ENCODE measurements at places on chromosomes 3 and 15.

GRCh38 chr3:40886660-40887425, 312.5 kb upstream of the CTNNB1 start:
- no peak for DNase-seq

- no peak for DNase-seq
Measured at GRCh38 chr3:44111482-44111881, 130.2 kb upstream of the TOPAZ1 start.

GRCh38 chr3:195180490-195181112, 90.4 kb downstream of the XXYLT1 start:
- DNase-seq, result no peak

GRCh38 chr3:194720048-194720447, 34.4 kb downstream of the FAM43A start:
- DNase-seq, result no peak

GRCh38 chr3:143255739-143256138, 136.2 kb downstream of the CHST2 start:
- DNase-seq, result no peak

DNA sequence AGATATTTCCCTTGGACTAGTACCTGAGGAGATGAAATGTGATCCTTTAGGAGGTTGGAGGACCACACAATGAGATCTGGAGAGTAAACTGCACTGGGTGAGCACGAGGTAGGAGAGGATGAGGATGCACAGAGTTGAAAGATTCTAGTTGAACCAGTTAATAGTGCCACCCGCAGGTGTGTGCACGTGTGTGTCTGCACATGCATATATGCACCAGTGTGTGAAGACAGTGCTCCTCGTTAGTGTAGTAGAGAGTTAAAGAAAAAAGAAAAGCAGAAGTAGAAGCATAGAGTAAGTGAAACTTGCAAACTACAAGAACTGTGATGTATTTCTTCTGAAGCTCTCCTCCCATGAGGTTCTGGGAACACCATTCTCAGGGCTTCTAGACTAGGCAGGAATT, 8.4 kb downstream of the MED12L start:
- DNase-seq, result no peak

GRCh38 chr3:196617256-196617655, 22.2 kb upstream of the NRROS start:
- no peak for DNase-seq

DNA sequence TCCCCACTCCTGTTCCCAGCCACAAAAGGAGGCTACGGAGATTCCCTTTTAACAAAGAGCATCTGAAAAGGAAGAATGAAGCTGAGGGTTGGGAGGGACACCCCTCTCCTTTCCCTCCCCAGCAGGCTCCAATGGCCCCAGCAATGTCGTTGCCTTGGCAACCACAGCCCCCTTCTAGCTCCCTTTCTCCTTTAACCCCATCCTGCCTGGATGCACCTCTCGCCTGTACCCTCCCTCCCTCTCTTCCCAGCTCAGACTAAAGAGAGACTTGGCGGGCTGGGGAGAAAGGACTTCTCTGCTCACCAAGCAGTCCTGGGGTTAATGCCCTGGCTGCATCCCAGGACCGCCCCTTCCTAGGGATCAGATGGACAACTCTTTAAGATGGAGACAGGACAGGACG, 7.1 kb upstream of the RPL29 start:
- no peak for DNase-seq

DNA sequence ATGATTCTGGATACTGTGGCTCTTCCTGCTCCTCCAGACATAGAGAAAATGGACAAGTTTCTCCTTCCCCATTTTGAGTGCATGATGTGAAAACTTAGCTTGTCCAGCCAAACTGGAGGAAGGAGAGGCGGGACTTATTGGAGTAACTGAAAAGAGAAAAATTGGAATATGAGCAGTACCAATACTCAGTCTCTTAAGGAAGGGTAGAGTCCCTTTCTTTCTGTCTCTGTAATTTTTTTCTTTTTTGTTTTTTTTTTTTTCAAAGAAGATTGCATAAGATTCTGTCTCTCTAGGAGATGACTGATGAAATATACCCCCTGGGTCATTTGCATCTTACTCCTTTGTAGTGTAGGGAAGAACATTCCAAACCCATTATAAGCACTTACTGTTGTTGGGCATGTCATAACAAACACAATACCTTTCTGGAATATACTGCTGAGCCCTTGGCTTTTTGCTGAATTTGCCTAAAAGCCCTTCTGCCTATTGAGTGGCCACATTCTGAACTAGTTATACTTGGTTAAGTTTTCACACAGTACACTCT, 498.1 kb upstream of the TPRG1 start:
- DNase-seq, result no peak

DNA sequence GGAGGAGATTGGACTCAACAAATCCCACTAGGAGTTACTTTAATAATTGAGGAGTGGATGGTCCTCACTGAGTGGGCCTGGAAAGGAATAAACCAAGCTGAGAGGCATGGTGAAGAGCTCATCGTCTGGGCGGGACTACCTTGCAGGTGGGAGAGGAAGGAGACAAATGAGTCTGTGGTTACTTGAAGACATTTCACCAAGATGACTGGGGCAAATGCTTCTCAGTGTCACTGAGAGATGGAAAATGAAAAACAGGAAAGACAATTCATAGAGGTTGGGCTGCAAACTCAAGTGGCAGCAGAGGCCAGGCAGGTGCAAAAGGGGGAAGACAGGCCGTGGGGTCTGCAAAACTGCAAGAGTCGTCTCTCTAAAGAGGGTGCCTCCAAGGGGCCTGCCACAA, 1.5 kb upstream of the ARHGAP31 start:
- DNase-seq, result no peak

DNA sequence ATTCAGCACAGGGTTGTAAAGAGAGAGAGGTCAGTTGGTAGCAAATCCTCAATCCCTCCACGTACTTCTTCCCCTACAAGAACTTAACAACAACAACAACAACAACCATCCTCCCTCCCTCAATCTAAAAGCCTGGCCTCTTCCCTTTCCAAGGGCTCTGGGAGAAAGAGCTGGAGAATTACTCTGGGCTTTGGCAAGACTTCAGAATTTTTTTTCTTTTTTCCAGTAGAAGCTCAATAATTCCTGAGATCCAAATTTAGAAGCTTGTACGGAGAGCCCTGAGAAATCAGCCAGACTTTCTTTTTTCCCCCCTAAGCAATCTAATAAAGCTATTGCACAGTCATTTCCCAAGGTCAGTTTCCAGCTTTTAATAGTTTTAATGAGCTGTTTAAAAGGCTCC, 95.8 kb upstream of the CACNA2D3 start:
- no peak for DNase-seq

DNA sequence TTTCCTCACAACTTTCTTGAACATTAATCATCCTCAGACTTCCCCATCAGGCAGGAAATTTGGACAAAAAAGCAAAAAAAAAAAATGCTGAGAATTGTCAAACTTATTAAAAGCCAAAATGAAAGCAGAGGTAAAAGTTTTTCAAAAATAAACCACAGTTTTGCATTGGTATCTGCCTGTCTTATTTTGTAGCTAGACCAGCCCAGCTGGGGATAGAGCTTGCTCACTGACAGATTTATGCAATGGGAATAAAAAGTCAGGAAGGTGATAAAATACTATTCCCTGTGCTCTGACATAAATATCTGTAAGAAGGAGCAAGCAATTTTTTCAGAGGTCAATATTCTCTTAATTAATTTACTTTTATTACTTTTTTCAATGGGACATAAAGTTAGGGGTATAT, 1006.7 kb upstream of the ALCAM start:
- DNase-seq, result no peak

DNA sequence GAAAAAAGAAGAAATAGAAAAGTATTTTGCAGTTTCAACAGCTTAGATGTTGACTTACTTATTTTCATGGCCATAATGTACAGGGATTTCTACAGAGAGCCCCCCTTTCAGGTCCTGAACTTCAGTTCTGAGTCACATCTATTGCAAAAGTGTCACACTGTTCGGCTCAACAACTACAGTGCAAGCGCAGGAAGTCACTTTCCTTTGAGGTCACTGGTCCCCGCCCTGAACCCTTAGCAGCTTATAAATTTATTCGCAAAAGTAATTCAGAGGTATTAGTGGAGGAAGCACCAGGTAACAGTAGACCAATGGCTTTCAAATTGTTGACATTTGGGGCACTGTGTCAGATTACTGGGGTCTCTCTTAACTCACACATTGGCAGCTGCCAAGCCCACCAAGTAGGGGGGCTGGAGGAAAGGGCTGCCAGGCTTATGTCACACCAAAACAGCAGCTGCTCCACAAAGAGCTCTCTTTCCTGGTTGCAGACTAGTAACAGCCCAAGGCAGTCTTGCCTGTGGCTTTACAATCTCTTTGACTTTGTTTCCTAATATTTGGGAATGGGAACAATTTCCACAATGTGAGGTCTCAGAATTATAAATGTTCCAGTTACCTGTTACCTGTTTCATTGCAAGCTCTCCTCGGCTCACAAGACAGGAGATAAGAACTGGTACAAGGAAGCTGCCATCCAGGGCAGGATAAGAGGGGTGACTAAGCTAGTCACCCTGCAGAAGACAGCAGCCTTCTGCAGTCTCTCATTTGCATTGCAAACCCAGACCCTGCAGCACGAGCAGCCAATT, 130.2 kb upstream of the STRIT1 start:
- DNase-seq, result no peak

- no peak for DNase-seq
Measured at GRCh38 chr15:74336061-74337005, 31.1 kb downstream of the CYP11A1 start.

GRCh38 chr3:57700737-57701136, 7.9 kb upstream of the DENND6A start:
- DNase-seq, result no peak

GRCh38 chr15:60009980-60010732, 6.0 kb downstream of the FOXB1 start:
- DNase-seq, result no peak

GRCh38 chr3:155634121-155634719, 110.7 kb downstream of the PLCH1 start:
- no peak for DNase-seq

GRCh38 chr15:35136321-35137189, 51.5 kb upstream of the NANOGP8 start:
- no peak for DNase-seq

GRCh38 chr3:142180761-142181362, 31.5 kb upstream of the TFDP2 start:
- DNase-seq, result no peak

GRCh38 chr3:126347543-126348161, 9.6 kb downstream of the KLF15 start:
- no peak for DNase-seq
